Erythroblast (primary cell): ENCODE measurements at places on chromosomes 13 and 19.

DNA sequence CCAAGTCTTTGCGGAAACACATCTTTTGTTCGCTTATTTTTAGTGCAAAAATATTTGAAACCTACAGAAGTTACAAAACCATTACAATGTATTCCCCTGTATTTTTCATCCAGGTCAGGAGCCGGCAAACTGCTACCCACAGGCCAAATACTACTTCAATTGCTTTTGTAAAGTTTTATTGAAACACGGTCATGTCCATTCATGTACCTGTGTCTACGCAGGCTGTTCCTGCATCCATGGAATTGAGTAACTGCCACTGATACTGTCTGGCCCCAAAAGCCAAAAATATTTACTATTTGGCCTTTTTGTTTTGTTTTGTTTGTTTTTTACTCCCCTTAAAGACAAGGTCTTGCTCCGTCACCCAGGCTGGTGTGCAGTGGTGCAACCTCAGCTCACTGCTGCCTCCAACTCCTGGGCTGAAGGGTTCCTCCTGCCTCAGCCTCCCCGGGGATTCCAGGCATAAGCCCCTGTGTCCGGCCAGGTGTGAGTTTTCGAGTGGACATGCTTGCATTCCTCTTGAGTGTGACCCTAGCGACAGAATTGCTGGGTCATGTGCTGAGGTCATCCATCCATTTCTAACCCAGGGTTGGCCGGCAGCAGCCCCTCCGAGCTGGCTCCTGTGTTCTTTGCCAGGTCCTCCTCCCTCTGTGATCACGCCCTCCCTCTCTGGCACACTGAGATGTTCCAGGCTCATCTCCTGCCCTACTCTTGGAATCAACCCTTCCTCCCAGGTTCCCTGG is 10.9 kb upstream of the S1PR4 start:
- no peak for DNase-seq

DNA sequence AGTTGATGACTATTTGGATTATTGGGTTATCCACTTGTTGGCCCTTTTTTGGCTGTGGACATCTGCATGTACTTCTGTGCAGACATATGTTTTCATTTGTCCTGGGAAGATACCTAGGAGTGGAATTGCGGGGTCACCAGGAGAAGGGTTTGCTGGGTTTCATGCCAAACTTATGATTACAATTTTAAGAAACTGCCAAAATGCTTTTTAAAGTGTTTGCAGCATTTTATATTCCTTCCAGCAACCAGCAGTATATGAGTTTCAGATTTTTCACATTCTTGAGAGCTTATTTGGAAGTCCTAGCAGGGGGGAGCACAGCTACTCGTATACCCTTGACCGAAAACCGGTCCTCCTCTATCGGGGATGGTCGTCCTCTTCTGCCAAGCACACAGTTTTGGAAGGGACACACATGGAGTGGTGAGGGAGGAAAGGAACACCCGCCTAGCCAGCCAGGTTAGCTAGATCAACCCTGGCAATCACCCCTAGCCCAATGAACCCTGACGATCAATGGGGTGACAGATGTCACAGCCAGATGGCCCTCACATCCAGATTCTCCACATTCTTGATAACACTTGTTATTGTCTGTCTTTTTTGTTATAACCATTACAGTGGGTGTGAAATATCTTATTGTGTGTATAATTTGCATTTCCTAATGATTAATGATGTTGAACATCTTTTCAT is 26.7 kb upstream of the RNF113B start:
- no peak for DNase-seq

- no peak for DNase-seq
These were observed 8.1 kb downstream of the ADGRL1 start for GRCh38 chr19:14197882-14198281.

DNA sequence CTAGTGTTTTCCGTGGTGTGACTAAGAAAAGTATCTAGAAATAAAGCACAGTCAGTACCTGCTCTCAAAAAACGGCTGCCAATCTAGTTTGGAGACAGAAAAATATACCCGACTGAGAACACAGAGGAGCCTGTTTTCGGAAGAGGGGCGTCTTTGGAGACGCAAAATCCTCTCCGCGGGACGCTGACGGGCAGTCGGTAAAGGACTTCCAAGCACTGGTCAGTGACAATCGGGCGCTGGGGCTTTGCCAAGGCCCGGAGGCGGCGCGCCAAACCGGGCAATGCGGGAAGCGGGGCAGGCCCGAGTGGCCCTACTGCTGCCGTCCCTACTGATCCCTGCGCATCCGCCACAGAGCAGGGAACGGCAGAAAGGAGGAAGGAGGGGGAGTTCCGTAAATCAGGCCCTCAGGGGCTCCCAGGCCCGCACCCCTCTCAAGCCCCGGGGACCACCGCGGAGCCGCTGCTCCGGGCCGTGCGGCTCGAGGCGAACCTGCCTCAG is 588 bp upstream of the DPY19L3 start:
- DNase-seq: peak; percentile 75

DNA sequence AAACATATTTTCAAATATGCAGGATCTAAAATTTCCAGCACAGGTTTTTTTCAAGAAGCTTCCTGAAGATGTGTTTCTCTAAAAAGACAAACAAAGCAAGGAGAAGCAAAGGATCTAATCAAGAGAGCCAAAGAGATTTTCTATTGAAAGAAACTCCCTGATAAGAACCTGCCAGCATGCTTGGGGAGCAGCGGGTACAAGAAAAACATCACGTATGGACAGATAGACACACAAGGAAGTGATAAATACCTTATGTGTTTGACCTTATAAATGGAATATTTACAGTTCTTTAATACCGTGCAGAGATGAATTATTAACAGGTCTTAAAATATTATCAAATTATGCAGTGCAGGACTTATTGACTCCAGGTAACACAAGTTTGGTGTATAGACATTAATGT is 562.1 kb downstream of the DACH1 start:
- DNase-seq: no peak

GRCh38 chr13:66994517-66995202 is 235.5 kb downstream of the PCDH9 start:
- DNase-seq: no peak

DNA sequence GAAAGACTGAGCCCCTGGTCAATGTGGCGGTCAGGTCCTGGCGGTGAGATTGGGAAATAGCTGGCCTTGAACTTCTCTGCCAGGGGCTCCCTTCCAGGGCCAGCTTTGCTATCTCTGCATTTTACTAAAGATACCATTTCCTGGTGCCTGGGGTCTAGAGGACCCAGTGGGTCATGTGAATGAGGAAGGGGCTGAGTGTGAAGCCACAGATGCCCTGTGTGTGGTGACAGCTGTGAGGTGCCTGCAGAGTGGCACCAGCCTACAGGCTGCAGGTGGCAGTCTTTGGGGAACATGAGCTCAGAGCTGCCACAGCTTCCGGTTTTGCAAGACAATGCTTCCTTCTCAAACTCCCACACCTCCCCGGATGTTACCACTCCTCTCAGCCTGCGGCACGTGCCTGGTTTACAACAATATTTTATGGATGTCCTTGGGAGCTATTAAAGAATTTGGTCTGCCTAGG is 5.2 kb upstream of the MLNR start:
- no peak for DNase-seq

DNA sequence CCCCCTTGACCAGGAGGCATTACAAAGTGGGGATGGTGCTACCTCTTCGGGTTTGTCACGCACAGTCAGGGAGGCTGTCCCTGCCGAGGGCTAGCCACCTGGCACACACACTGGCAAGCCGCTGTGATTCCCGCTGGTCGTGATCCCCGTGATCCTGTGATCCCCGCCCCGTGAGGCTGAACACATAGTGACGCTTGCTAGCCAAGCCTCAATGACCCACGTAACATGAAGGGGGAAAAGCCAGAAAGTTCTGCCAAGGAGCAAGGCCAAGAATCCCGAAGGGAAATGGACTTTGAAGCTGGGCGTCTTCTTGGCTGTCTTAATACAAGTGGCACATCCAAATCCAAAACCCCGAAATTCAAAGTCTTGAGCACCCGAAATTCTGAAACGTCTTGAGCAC is 13.7 kb downstream of the LDLR start:
- no peak for DNase-seq

- no peak for DNase-seq
These were observed 30.7 kb upstream of the VSTM2B start for GRCh38 chr19:29495091-29495490.

GRCh38 chr19:46861691-46862502 is 1.1 kb downstream of the ARHGAP35 start:
- DNase-seq: peak; percentile 67

- no peak for DNase-seq
These were observed 150.0 kb downstream of the RAP2A start for GRCh38 chr13:97583907-97584497.

DNA sequence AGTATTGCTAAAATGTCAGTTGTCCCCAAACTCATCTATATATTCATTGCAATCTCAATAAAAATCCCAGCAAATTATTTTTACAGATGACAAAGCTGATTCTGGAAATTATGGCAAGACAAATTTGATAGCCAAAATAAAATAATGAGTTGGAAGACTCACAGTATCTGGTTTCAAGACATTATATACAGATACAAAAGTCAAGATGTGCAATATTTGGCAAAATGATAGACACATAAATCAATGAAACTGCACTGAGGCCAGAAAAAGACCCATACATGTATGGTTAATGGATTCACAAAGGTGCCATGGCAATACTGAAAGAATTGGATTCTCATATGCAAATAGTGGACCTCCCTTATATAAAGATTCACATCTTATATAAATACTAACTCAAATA is 24.2 kb downstream of the ZNF45 start:
- no peak for DNase-seq

DNA sequence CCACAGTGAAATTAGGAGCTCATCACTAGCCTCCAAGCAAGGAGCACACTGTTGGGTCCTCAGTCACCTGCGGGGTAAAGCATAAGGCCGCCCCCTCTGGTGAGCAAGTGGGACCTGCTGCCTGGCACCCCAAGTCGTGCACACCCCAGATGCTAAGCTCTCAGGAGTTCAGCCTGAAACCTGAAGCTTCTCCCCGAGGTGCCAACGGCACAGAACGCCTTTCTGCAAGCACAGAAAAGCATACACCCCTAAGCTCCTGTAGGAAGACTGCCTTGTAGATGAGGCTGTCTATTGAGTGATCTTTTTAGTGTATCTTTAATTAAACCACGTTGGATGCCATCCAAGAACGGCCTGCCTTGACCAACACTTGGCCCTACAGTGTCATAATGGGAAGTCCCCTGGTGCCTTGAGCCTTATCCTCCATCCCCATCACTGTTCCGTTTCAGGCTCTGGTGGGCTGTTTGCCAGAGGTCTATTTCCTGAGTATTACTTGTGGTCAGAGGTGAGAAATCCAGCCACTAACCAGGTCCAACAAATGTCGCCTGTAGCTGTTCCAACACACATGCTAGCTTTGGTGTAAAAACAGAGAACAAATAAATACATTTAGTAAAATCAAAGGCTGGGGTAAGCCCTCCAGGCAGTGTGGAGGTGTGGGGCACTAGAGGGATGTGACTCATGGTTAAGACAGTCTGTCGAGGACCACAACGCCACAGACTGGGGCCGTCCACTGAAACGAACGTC is 44.8 kb downstream of the C13orf42 start:
- DNase-seq: no peak

- no peak for DNase-seq
These were observed 2380.9 kb downstream of the PCDH9 start for GRCh38 chr13:64849196-64849595.

DNA sequence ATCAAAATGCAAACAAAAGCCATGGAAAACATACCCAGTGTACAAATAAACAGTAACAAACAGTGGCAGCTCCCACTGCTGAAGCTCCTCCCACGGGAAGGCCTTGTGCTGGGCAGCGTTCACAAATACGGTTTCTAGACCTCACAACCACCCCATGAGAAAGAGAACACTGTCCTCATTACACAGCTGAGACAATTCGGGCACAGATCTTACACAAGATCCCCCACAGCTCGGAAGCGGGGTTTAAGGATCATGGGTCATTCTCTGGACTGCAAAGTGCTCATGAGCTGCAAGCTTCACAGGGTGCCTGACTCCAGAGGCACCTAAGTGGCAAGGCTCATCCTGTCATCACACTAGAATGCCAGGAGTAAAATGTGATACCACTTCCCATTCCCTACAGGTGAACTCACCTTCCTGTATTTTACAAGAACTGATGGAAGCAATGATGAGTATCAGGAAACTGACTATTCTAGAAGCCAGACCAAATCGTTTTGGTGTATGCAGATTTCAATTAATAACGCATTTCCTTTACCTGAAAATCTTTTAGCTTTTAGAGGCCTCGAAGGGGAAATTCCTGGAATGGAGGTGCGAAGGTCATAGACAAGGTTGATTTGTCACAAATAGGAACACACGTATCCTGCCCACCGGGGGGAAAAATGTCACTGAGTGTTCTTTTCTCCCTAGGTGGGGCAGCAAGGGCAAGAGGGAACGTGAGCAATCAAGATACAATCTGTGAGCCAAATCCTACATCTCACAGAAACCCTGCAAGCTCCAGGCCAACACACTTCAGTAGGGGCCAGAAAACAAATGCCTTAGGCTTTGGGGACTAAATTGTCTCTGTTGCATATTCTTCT is 41.2 kb downstream of the STK24 start:
- no peak for DNase-seq

GRCh38 chr13:49561062-49561410 is 24.3 kb downstream of the RCBTB1 start:
- DNase-seq: no peak

GRCh38 chr13:110107568-110108347 is 199.2 kb downstream of the COL4A1 start:
- DNase-seq: no peak

GRCh38 chr19:51144482-51145045 is 2.5 kb downstream of the SIGLEC7 start:
- DNase-seq: no peak

GRCh38 chr13:79987761-79988160 is 353.2 kb downstream of the SPRY2 start:
- DNase-seq: no peak

GRCh38 chr19:9797871-9798270 is 21.0 kb downstream of the FBXL12 start:
- DNase-seq: no peak

DNA sequence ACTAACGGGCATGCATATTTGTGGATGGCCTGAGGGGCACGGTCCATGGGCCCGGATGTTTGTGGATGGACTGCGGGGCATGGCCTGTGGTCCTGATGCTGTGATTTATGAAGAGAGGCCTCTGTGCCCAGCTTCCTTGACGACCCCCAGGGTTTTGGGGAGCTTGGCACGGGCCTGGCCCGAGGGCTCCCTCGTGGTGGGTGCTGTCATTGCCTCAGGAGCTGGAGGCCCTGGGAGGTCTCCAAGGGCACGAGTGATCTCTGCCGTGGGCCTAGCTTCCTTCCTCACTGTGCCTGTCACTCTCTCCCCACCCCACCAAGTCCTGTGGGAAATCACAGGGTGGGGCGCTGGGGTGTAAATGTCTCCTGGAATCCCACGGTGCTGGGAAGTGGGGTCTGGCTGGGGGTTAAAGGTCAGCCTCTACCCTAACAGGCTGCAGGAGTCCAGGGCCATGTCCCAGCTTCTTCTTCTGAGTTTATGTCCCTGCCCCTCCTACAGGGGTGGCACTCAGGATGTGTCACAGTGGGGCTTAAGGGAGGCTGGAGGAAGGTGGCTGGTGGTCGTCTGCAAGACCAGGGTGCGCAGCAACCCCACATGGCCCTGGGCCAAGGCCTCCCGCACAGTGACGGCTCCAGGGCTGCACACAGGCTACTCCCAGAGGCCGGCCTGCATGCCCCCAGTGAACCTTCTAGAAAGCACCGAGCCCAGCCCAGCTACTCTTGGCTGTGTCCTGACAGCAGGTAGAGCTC is 27.6 kb upstream of the RANBP3 start:
- DNase-seq: no peak
